ENCODE measurements at places on chromosomes 5 and 9. TPM values are rescaled to one million over a fixed set of nuclear protein-coding genes. Genes with fewer than 3 reads are reported as not detected.

The C1QTNF3 gene
- 0.23 TPM for total RNA-seq

The DMGDH gene
- not detected for total RNA-seq

The SLC6A18 gene
- not detected for total RNA-seq

The PCDHB15 gene
- 0.06 TPM for total RNA-seq

The QRFP gene
- total RNA-seq = not detected

The PTBP3 gene
- 45.5 TPM for total RNA-seq
